ENCODE measurements at places on chromosomes 4 and X. TPM values are rescaled to one million over a fixed set of nuclear protein-coding genes. Genes with fewer than 3 reads are reported as not detected.

ZMAT1 gene
- total RNA-seq, result 5.8 TPM

HSD17B13 gene
- total RNA-seq, result 2.5 TPM

PRDM8 gene
- total RNA-seq, result 1.7 TPM

GUCY1A1 gene
- 50.5 TPM for total RNA-seq

RAB9B gene
- total RNA-seq, result not detected

- DNase-seq, result no peak
- no peak overlapping the region for H3K27ac ChIP-seq
- peaks cover 7% of the 10 kb centered on the region for H3K4me1 ChIP-seq
- H3K27me3 ChIP-seq, result no peaks in the 10 kb centered on the region
- H3K4me3 ChIP-seq, result no peak overlapping the region
These were observed 74.3 kb downstream of the CAMK2D start for GRCh38 chr4:113687067-113687718.

DNA sequence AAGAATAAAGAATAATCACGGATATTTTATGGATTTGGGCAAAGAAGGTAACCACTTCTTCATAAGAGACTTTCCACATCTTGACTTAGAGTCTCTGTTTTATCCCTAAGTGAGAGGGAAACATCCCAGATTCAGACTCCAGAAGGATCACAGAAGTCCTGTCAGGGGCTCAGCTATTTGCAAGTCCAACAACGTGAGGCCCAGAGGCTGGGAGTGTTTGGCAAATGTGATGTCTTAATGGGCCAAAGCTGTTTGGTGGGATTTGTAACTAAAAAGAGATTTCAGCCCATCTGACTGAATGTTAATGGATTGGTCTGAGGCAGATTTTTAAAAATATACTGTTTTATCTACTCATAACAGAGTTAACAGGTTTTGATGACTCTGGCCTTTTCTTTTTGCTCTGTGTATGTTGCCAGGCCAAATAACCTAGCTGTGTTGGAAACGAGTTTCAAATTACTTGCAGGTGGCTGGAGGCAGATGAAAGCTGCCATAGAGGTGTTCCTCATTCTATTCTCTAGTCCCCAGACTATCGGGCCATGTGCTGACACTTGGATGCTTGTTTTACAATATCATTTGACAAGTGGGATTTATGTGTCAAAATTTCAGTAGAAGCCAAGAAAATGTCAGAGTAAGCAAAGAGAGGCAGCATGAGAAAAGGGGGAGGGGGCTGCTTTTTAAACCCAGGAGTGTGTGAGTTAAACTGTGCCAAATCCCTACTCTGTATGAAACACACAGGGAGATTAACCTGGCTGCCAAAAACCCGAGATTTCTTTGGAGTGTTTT, 330.9 kb downstream of the DCHS2 start:
- no peaks in the 10 kb centered on the region for H3K4me1 ChIP-seq
- H3K27me3 ChIP-seq, result no peaks in the 10 kb centered on the region
- H3K36me3 ChIP-seq, result no peaks in the 10 kb centered on the region
- H3K4me3 ChIP-seq, result no peak overlapping the region

DNA sequence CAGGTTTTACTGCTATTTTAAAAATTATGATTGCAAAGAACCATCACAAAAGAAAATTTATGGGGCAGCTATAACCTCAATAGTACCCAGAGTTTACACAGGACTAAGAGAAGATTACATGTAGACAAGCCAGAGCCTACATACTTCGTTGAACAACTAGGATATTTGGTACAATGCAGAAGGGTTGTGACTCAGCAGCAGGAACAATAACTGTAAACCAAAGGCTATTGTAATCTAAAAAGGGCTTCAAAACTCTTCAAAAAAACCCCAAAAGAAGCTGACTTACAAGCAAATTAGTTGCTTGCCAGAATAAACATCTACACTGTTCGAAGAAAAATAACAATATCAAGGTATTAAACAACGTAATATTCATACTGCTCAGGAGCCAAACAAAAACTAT, 618.0 kb downstream of the STPG2 start:
- no peaks in the 10 kb centered on the region for H3K4me1 ChIP-seq
- H3K27ac ChIP-seq, result no peak overlapping the region
- no peak for DNase-seq
- no peaks in the 10 kb centered on the region for H3K27me3 ChIP-seq
- H3K4me3 ChIP-seq, result no peak overlapping the region
- H3K36me3 ChIP-seq, result no peaks in the 10 kb centered on the region

DNA sequence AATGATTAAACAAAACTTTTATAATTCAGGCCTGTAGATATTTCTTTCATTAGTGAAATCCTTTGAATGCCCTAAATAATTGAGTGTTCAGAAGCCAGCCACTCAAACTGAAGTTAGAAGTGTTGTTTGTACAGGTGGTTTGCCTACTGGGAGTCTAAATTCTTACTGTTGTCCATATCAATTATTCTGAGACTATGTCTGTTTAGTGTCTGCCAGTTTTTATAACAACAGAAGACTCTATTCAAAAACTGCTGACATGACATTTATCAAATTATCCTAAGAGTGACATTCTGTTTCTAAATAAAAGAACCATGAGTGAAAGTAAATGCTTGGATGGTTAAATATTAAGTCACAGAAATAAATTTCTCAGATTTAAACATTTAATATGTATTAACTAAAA, 375.1 kb downstream of the FAT4 start:
- H3K27ac ChIP-seq, result no peak overlapping the region
- H3K4me3 ChIP-seq, result no peak overlapping the region
- no peaks in the 10 kb centered on the region for H3K4me1 ChIP-seq
- DNase-seq, result no peak
- H3K27me3 ChIP-seq, result no peaks in the 10 kb centered on the region

DNA sequence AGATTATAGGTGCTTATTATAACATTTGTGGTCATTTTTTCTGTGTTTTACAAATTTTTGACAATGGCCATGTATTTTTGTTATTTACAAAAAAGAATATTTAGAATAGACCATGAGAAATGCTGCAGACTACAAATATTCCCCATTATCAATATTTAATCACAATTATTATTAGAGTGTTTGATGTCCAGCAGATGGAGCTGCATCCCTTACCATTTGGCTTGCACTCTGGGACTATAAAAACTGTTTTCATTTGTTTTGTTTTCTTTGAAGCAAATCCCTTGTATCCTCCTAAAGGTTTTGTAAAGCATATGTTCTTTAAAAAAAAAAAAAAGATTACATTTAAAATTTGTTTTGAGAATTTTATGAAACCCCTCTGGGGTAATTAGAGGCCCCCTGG, 85.6 kb upstream of the CXorf66 start:
- no peak overlapping the region for H3K4me3 ChIP-seq
- H3K27ac ChIP-seq, result no peak overlapping the region
- no peaks in the 10 kb centered on the region for H3K27me3 ChIP-seq
- no peak for DNase-seq

DNA sequence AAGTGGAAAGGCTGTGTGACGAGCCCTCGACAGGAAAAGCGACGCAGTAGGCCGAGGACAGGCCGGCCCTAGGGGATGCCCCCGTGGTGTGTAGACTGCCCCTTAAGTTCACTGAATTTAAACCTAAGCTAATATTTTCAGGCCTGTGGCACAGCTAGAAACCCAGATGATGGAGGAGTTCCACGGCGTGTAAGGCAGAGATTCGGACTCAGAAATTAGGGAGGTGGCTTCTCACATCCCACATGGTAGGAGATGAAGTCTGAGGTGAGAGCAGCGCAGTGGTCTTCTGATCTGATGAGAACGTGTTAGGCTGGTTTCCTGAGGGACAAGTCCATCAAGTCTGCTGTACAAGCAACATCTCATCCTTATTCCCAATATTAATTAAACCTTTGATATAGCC, 7.8 kb downstream of the LRP2BP start:
- H3K27ac ChIP-seq, result no peak overlapping the region
- no peaks in the 10 kb centered on the region for H3K27me3 ChIP-seq
- no peaks in the 10 kb centered on the region for H3K36me3 ChIP-seq
- H3K4me3 ChIP-seq, result no peak overlapping the region
